ENCODE measurements at places on chromosomes 13 and 19. TPM values are rescaled to one million over a fixed set of nuclear protein-coding genes. Genes with fewer than 3 reads are reported as not detected.

DZIP1 gene
- 47.3 TPM for total RNA-seq

OLFM4 gene
- not detected for total RNA-seq

ZNF607 gene
- total RNA-seq = 5.4 TPM

TJP3 gene
- not detected for total RNA-seq

ZNF253 gene
- total RNA-seq = 7.3 TPM

FPR1 gene
- total RNA-seq = 0.44 TPM

ZFP28 gene
- total RNA-seq = 4.6 TPM

SBK3 gene
- total RNA-seq = not detected

ZNF573 gene
- 7.1 TPM for total RNA-seq

HS6ST3 gene
- not detected for total RNA-seq

PPM1N gene
- 0.44 TPM for total RNA-seq

FFAR1 gene
- not detected for total RNA-seq

ZNF888 gene
- 2.8 TPM for total RNA-seq

COL4A1 gene
- total RNA-seq = 755 TPM

TNFRSF19 gene
- total RNA-seq = 18.2 TPM

MATK gene
- total RNA-seq = not detected

HIF3A gene
- 32.0 TPM for total RNA-seq

FRY gene
- total RNA-seq = 1.9 TPM

LYPD3 gene
- total RNA-seq = 0.75 TPM

ALOX5AP gene
- total RNA-seq = 1.1 TPM

ZSCAN4 gene
- not detected for total RNA-seq

ATG4D gene
- total RNA-seq = 5.3 TPM

CBLC gene
- total RNA-seq = not detected

PAK4 gene
- total RNA-seq = 6.9 TPM

DNAAF3 gene
- 0.34 TPM for total RNA-seq

SIN3B gene
- 18.6 TPM for total RNA-seq

ZNF665 gene
- 1.7 TPM for total RNA-seq

SGTA gene
- total RNA-seq = 50.5 TPM

TNNI3 gene
- total RNA-seq = not detected

ZNF426 gene
- total RNA-seq = 15.5 TPM

SLC17A7 gene
- not detected for total RNA-seq

KLC3 gene
- total RNA-seq = not detected

ZNF45 gene
- 11.5 TPM for total RNA-seq

COL4A2 gene
- total RNA-seq = 817 TPM

SLC10A2 gene
- not detected for total RNA-seq

MYBPC2 gene
- total RNA-seq = not detected

ONECUT3 gene
- not detected for total RNA-seq

PSG3 gene
- not detected for total RNA-seq
